ENCODE measurements at places on chromosomes 4 and X.

- DNase-seq, result no peak
Measured at GRCh38 chr4:88054229-88054628, 46.8 kb downstream of the PKD2 start.

GRCh38 chr4:55087009-55087912 lies 38.1 kb downstream of the KDR start:
- no peak for DNase-seq

DNA sequence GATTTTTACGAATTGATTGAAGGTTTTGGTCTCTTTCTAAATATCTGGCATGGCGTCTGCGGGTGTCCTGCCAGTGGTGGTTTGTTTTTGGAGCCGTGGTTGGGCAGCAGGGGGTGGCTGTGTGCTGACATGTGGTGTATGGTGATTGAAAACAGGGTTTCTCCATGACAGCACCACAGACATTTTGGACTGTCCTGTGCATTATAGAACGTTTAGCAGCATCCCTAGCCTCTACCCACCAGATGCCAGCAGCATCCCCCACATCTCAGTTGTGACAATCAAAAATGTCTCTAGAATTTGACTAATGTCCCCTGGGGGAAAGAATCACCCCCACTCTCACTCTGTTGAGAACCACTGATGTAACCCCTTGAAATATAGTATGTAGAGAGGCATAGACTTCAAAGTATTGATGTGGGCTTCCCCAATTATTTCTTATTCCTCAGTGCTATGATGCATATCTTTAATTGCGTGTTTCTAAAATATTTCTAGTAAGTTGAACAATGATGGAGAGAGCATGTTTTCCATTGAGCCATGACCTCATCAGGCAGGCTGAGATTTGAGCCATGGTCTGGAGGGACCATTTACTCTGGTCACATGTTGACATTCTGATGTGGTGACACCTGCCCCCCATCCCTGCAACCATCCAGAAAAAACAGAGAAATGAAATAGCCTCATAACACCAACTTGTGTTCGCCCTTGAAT lies 77.4 kb upstream of the MID1 start:
- DNase-seq, result no peak

DNA sequence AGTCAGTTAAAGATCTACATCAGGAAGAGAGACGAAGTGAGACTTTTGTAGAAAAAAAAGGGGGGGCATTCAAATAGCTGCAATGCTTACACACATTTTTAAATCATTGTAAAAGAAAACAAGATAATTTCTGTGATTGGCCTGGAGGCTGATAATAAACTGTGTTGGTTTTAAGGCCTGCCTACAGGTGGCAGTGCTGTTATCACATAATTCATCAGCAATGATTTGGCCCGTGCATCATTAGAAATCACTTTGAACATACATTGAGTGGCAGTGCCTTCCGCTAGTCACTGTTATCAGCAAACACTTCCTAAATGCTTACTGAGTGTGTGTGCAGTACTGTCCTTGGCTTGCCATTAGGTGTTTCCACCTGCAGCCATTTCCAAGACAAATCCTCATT lies 831.9 kb downstream of the TRIML1 start:
- no peak for DNase-seq

GRCh38 chrX:72347366-72347765 lies 41.7 kb upstream of the CITED1 start:
- no peak for DNase-seq

DNA sequence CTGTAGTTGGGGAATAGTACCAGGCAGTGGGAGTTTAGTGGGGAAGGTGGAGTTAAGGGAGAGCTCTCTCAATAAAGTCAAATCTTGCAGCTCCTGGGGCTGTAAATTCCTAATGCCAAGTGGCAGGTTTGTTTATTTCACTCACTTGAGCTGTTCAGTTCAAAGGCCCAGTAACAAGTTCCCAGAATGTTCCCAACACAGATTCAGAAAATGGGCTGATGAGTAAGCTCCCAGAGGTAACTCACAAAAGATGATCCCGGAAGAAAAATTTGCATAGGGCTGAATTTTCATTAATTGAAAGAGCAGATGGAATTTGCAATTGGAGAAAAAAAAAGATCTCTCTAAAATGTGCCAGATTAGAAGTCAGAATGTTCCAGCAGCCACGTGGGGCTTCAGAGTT lies 286.2 kb downstream of the EVC2 start:
- DNase-seq, result no peak

Measured in posterior vena cava (tissue), 2 donors.